Retina (tissue), 1 donor: ENCODE measurements at places on chromosomes 6 and 20.

DNA sequence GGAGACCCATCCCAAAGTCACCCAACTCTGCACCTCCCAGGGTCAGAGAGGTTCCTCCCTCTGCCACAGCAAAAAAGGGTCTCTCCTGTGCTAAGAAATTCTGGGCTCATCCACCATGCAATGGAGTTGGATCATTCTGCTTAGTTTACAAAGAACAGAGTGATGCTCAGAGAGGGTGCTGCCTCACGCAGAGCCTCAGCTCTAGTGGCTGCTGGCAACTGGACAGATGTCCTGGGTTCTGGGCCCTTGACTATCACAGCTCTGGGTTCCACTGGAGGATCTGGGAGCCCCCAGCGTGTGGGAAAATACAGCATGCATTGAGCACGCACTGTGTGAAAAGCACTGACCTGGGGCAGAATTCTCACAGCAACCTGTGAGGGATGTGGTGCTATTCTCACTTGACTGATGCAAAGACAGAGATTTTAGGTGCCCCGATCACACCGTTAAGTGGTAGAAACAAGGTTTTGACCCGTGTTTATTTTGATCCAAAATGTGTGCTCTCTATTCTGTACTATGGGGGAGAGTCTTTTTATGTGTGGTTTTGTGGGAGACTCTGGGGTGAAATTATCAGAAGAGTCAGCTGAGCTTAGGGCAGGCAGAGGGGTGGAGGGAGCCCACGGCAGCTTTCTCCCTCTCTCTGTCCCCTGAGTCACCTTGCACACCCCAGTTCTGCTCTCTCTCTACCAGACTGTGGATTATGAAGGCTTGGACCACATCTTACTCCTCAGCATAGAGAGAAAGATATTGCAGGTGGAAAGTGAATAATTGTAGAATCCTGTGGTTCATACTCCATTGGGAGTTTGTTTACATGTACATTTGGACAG, 19.9 kb downstream of the TREML4 start:
- no peak for DNase-seq

DNA sequence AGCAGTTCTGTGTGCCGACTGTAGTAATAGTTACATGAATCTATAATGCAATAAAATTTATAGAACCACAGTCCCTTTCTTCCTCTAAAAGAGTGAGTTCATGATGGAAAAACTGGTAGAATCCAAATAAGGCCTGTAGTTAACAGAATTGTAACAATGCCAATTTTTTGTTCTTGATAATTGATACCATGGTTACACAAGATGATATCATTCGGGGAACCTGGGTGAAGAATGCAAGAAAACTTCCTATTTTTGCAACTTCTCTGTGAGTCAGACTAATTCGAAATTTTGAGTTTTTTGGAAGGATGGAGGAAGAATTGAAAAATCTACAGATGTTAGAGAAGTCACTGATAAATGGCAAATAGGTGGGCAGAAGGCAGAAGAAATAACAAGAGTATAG, 381.8 kb downstream of the CDKAL1 start:
- DNase-seq, result no peak

DNA sequence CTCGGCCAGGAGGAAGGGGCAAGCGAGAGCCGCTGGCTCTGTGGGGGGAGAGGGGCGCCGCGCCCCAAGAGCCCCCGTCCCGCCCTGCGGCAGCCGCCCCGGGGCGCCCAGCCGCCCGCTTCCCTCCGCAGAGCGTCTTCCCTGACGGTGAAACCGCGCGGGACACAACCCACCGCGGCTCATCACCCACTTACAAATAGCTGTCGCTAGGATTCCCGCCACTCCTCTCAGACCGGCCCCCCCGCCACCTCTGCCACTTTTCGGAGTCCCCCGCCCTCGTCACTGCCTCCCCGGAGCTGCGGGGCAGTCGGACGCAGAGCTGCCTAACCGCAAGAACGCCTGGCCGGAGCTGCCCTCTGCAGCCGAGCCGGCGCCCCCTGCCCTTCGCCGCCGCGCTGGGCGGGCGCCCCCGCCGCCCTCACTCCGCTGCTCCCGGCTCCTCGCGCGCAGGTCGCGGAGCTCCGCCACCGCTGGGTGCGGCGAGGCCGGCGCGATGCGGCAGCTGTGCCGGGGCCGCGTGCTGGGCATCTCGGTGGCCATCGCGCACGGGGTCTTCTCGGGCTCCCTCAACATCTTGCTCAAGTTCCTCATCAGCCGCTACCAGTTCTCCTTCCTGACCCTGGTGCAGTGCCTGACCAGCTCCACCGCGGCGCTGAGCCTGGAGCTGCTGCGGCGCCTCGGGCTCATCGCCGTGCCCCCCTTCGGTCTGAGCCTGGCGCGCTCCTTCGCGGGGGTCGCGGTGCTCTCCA, at the start of gene SLC35D3:
Gene SLC35D3 (plus strand): TSS at position 366 of the 749 bp plus-strand sequence. CDS start 128 bp downstream, at position 494.
- peak; percentile 79 for DNase-seq

- no peak for DNase-seq
Measured at GRCh38 chr6:111925296-111925695, 52.0 kb upstream of the FYN start.

DNA sequence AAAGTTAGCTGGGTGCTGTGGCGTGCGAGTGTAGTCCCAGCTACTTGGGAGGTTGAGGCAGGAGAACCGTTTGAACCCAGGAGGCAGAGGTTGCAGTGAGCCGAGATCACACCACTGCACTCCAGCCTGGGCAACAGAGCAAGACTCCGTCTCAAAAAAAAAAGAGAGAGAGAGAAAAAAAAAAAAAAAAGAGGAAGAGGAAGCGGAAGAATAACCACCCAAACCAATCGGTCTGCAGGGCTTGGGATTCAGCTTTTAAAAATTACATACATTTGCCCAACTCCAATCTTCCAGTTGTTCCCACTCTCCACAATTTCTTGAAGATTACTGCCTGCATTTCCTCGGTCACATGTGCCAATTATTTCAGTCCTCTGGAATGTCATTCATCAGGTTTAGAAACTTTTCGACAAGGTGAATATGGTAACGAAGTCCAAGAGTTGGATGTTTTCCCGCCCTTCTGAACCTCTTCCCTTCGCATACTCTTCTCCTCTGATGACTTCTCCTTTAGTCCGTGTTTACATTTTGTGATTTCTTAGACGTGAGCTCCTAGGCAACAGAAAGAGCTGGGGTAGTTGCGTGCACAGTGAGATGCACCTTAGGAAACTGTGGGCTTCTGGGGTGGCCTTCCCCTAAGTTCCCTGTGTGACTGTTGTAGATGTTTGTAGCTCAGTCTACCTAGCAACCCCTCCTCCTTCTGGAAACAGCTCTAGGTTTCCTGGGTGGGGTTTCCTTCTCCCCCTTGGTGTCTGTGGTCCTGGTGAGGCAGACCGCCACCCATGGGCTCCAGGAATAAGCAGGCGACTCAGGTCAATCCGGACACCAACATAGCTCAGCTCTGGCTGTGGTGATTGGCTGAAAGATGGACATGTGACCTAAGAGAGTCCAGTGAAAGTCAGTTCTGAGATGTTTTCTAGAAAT, 63.0 kb upstream of the NCOA3 start:
- DNase-seq, result no peak

DNA sequence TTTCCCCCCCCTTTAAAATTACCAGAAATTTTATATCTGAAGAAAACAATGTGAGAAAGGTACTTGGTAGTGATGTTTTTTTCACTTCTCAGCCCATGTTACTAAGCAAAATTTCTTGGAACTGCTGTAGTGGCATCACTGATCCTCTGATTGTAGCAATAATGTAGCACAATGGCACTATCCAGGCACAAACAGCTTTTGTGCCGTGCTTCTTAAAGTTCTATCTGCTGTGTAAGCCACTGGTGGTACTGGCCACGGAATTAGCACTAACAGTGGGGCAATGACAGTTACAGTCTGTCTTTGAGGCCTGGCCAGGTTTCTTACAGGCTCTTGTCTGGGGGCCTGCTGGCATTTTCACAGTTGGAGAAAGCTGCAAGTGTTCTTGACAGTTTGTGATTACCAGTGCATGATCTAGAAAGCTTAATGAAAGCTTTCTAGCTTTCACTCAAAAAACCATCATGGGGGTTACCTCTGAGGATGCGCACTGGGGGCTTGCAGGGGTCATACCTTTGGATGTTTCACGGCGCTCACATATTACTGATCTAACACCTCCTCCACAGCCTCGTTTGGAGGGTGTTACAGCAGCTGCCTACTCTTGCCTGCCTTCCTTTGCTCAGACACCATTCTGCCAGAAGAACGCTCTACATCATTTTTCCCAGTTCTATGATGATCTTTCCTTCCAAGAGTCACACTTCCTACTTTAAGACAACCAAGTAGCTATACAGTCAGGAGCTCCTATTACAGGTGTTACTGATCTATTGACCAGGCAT, 58.4 kb upstream of the ARMH2 start:
- no peak for DNase-seq

DNA sequence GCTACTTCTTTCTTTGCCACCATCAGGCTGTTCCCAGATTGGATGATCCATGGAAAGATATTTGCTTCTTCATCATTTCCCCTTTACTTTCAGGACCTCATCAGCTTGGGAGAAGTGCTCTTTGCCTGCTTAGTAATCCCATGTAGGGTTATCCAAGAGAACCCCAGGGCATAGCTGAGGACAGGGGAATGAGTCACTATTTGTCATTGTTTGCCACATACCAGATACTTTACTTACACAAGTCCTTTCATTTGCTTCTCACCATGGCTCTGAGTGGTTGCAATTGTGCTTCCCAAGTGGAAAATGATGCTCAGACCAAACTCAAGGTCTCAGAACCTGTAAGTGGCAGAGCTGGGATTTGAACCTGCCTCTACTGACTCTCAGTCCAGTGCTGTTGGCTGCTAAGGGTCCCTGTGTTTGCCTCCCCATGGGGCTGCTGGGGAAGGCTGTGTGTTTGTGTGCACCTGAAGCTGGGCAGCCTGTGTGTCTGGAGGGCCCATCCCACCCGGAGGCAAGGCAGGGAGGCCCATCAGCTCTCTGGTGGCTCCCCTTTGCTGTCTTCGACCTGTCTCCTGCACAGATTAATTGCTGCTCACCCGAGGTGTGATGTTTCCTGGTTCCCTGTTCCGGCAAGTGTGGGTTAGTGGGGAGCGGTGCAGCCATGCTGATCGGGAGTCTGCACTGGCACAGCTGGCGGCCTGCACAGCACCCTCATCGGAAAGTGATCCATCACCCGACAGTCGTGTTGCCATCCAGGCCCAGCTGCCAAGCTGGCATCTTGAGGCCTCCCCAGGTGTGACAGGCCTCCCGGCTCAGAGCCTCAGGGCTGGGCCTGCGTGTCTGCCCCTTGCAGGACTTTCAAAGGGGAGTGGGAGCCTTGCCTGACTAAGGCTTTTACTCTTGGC, 228.8 kb downstream of the DHX35 start:
- DNase-seq, result no peak

DNA sequence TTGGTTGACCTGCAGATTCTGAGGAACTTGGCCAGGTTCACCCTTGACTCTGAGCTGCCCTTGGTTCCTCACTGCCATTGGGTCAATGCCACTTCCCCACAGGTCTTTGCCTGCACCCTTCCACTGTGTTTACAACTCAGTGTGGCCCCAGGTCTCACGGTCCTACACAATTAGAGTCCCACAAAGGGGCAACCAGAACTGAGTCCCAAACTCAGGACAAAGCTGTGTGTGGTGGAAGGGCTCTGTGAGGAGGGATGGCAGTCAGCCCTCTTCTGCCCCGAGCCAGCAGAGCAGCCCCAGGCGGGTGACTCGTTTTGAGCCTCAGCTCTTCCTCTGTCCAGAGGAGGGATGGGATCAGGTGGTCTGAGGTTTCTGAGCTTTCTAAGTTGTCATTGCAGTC, 69.5 kb downstream of the NPEPL1 start:
- no peak for DNase-seq

DNA sequence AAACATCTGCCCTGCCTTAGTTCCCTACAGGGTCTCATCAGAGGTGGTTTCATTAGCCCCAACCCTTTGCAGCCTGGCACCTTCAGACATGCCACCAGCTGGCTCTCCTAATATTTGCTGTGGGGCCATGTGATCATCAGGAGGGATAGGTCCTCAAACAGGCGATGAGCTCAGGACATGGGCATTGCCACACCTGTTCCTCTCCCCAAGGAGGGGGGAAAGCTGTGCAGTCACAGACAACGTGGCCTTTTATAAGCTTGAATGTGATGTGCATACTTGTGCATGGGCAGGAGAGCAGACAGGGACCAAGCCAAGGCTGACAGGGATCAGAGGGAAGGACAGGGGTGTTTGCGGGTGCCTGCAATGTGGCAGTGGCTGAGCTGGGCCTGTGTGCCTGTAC, 78.8 kb upstream of the ZNFX1 start:
- DNase-seq, result no peak

GRCh38 chr20:32574296-32575226, 10.6 kb downstream of the NOL4L start:
- no peak for DNase-seq

- no peak for DNase-seq
Measured at GRCh38 chr6:96394727-96395126, 126.9 kb upstream of the UFL1 start.

GRCh38 chr6:27791182-27791943, 120.8 kb downstream of the OR2B2 start:
- DNase-seq, result peak; percentile 76
